ENCODE measurements at places on chromosomes 2 and 18.

DNA sequence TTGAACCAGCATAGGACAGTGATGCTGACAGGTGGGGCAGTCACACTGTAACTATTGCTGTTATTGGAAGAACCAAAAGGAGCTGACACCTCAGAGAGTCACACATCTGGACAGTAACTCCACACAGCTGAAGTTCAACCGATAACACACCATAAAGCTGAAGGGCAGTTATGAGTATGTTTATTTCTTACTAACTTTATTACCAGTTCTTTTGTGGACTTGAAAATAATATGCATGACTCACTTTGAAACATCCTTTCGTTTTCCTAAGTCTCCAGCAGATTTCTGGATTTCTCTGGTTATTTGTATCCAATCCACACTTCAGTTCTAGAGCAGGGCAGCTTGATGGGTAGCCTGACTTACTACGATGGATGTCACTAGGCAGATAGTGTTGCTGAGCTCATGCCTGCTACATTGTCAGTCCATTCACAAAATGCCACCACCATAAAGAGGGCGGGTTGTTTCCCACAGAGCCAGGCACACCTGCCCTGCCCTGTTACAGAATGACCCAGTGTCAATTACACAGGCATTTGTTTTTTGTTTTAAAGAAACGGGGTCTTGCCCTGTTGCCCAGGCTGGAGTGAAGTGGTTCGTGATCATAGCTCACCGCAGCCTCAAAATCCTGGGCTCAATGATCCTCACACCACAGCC is 8.4 kb upstream of the AGBL5 start:
- no peak for DNase-seq

DNA sequence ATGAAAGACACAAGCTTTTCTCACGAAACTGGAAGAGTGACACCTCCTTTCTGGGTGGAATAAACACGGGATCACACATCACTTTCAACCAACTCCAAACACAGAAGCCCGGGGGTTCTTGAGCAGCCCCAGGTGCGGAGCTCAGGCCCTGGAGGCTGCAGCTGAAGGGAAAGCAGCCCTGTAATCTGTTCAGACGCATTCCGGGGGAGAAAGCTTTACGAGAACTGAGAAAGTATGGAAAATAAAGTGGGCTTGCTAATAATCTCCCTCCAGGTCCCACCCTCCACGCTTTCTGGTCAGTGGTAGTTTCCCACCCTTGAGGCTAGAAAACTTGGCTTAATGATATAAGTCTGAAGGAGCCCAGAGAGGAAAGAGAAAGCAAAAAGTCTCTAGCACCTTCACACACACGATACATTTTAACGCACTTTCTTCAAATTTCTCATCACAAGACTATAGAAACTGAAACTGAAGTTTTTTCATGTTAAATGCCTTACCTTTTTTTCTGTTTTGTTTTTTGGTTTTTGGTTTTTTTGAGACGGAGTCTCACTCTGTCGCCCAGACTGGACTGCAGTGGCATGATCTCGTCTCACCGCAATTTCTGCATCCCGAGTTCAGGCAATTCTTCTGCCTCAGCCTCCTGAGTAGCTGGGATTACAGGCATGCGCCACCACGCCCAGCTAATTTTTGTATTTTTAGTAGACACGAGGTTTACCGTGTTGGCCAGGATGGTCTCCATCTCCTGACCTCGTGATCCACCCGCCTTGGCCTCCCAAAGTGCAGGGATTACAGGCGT is 141.3 kb downstream of the AFF3 start:
- no peak for DNase-seq

- peak; percentile 20 for DNase-seq
These were observed 94.3 kb upstream of the ITGB6 start for GRCh38 chr2:160294339-160294803.

DNA sequence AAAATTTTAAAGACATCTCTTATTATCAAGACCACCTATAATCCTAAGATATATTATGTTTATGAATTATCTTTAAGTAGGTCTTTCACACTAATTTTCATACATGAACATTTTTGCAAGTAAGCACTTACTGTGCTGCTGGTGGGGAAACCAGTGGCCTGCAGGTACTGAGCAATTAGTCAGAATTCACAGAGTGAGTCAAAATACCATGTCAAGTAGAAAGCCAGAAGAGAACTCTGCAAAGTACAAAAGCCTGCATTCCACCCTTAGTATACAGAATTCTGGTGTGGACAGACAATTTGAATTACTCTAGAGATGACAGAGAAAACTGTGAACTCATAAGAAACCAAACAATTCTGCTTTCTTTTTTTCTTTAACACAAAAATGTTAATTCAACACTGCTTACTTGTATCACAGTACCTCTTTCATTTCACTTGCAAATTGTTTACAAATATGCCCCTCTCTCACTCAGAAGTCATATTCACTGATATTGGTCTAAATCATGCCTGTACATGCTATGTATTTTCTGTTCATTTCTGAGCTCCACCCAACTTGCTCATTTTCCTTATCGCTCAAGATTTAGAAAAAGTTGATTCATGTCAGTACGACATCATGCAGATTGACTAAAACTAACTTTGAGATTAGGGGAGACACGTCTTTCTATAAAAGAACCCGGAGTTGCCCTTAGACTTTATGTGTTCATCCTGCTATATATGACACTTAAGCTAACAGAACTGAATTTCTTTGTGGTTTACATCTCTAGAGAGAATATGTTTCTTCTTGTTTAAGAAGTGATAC is 182.9 kb downstream of the IKZF2 start:
- no peak for DNase-seq

- DNase-seq = no peak
These were observed 155.6 kb downstream of the QPCT start for GRCh38 chr2:37500031-37500430.
